Right lung (tissue), 10 donors: ENCODE measurements at places on chromosomes 2 and 18.

- no peak for DNase-seq
These were observed 27.5 kb downstream of the ABCA12 start for GRCh38 chr2:215110918-215111317.

DNA sequence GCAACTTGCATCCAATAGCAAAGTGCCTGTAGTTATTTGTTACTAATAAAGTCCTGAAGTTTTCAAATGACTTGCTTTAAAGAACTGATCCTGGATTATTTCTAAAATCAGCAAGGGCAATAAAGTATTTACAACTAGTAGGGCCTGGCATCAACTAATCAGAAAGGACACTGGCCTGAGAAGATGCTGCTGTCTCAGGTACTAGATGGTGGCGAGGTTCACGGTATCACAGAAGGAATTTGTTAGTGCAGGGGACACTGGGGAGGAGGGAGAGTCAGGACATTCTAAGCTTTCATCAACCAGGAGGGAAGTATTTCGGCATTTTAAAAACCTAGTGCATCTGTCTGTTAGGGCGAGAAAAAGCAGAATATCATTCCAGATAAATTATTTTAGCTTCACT, 440.2 kb upstream of the LYPD1 start:
- DNase-seq = no peak

- DNase-seq = no peak
These were observed 13.9 kb upstream of the SLC4A3 start for GRCh38 chr2:219613461-219614070.

- peak; percentile 62 for DNase-seq
These were observed 2.2 kb downstream of the TGIF1 start for GRCh38 chr18:3451989-3452749.

DNA sequence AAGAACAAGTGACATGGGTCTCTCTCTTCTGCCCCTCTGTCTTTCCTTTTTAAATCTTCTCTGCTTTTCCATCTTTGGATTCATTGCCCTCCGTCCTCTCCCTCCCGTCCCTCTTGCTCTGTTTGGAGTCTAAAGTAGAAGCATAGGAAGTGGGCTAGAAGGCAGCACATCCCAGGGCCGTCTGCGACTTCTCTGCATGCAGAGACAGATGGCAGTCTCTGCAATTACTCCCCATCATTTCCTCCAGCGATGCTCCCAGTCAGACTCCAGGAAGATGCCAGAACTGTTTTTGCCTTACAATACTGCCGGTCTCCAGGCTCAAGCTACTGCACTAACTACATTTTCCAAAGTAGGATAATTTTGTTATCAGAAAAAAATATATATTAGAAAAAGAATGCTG, 35.2 kb upstream of the LPIN2 start:
- DNase-seq = no peak

GRCh38 chr2:120856421-120856862, 120.8 kb downstream of the GLI2 start:
- peak; percentile 24 for DNase-seq

DNA sequence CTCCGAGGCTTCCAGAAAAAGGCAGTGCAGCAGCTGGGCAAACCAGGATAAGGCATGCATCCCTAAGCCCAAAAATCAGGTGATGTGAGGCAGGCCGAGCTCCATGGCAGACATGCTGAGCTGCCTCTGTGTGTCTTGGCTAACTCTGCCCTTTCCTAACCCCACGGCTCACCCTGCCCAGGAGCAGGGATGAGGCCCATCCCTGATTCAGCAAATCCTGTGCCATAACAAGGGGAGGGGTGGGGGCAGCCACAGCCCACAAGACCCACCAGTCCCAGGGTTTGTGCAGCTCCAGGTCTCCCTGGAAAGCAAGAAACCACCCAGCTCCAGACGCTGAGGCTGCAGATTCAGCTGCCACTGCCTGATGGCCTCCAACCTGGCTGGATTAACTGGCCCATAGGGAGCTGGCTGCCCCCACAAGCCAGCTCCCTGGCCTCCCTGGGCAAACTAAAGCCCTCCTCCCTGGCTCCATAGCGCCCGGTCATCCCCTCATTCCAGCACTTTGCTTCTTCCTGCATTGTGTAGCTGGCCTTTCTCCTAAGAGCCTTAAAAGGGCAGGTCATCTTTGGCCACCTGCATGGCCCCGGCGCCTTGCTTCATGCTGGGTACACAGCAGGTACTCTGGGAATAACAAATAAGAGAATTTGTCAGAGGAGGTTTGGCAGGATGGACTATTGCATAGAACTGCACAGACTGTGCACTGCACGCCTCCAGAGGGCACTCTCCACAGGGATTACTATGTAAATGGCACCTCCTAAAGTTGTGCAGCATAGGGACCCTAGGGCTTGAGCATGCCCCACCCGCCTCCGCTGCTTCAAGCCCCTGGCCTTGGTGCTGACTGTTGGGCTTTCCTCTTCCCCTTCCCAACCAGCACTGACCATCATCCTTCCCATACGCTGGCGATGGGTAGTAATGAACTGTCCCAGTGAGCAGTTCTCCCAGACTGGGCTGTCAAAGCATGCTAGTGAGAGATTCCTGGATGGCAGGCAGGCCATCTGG, 10.7 kb downstream of the STEAP3 start:
- no peak for DNase-seq

- DNase-seq = no peak
These were observed 9.2 kb upstream of the INHBB start for GRCh38 chr2:120336749-120337148.

- DNase-seq = no peak
These were observed 3.0 kb downstream of the GALM start for GRCh38 chr2:38668779-38669479.

DNA sequence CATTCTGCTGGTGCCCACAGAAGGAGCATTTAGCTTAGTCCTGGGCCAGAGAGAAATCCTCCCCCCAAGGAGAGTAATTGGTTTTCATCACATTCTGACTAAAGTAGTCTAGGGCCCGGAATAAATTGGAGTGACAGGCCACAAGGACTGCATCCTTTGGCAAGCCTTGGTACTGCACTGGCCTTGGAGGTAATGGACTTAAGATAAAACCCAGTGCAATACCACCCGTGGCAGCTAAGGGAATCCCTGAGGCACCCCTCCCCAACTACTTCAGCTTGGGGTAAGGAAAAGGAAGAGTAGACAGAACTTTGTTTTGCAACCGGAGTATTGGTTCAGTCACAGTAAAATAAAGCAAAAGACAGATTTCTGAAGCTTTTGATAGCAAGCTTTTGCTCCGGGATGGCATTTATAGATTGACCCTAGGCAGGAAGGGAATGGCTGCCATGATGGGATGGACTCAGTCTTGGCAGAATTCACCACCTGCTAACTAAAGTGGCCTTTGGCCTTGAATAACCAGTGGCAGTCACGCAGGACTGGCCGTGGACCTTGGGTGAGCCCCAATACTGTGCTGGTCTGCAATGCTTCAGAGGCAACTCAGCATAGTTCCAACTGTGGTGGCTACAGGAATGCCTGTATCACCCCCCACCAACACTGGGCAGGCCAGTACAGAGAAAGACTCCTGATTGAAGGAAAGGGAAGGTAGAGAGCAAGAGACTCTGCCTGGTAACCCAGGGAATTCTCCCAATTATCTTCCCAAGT, 14.1 kb downstream of the ORC4 start:
- no peak for DNase-seq

- no peak for DNase-seq
These were observed 125.5 kb downstream of the MC4R start for GRCh38 chr18:60247103-60247502.

DNA sequence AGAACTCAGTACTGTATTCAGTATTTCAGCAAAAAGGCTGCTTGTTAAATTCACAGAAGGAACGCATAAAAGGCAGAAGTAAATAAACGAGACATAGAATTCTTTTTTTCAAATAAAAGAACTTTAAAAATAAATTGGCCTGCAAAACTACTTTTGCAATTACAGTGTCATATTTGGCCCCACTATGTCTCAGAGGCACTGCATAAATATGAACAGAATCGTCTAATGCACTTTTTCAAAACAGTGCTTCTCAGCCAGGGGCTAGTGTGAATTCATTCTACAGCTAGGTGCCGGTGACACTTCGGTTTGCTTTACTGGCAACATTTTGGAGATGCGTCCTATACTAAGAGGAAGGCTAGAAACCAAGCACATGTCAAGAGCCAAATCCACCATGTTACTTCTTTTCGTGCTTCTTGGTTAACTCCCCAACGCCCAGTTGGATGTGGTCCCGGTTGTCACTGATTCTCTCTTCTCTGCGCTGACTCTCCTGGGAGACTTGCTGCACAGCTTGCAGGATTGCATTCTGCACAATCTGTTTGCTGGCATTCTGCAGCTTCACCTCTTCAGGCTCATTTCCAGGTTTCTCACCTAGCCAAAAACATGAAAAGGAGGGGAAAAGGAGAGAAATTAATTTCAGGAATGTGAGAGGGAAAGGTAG, 51.8 kb downstream of the AKAIN1 start:
- no peak for DNase-seq

DNA sequence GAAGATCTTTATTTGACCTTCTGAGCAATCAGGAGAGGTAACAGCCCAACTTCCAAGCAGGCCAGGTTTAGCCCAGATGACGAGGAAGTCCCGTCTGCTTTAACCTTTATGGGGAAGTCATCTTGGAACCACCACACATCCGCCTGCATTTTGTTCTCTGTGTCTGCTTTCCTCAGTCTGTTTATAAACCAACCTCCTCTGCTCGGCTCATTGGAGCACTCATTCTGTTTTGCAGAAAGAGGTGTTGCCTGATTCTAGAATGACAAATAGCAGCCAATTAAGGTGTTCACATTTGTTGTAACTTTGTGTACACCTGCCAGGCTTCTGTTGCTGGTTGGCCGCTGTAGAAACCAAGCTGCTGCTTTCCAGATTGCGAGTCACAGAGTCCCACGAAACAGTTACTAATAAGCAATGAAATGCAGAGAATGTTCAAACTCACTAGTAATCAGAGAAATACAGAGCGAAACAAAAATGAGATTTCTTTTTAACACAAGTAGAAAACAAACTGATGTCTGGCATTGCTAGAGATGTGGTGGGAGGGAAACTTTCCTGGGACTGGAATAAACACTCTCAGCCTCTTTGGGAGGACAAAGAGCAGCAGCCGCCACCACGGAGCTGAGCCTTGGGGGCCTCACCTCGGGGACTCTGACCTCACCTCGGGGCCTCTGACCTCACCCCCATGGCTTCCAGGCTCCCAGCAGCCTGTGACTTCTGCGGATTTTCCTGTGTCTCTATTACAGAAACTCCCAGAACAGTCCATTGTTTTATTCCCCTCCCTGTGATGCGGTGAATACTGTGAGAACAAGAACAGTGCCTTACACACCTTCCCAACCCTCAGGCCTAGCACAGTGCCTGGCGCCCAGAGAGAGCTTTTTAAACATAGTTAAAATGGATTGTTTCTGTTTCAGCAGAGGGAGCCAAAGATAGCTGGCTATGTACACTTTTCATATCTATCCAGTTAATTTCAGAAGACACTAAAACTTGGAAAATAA, 64.0 kb downstream of the MBP start:
- DNase-seq = no peak

DNA sequence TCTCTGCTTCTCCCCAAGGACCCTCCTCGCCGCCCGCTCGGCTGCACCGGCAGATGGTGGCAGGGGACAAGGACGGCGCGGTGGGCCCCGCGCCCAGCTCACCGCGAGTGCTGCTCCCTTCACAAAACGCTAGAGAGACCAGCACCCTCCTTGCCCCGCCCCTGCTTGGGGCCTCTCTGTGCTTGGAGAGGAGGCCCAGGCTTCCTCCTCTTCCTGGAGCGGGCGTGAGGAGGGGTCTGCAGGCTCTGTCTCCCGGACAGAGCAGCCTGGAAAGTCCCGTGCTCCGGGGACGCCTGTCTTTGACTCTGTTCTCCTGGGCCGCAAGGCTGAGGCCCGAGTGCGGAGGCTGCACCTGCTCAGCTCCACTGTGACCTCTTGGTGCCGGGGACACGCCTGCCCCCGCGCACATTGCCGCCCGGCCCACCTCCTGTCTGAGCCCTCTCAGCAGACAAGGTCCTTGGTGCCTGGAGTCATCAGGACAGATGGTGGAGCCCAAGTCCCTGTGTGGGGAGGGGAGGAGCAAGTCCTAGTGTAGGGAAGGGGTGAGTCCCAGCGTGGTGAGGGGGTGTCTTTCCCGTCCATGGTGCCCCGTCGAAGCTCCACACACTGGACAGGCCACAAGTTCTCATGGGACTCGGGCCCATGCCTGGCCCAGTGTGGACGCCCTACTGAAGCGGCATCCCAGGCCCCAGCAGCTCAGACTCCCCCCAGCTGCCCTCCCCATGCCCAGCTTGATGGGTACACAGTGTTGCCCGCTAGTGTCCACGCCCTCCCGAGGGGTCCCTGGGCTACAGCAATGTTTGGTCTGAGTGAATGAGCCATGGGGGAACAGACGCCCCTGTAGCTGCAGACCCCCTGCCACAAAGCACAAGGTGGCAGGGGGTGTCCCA, 33.8 kb downstream of the RTP5 start:
- no peak for DNase-seq

GRCh38 chr2:12064153-12064552, 317.7 kb downstream of the LPIN1 start:
- DNase-seq = no peak

DNA sequence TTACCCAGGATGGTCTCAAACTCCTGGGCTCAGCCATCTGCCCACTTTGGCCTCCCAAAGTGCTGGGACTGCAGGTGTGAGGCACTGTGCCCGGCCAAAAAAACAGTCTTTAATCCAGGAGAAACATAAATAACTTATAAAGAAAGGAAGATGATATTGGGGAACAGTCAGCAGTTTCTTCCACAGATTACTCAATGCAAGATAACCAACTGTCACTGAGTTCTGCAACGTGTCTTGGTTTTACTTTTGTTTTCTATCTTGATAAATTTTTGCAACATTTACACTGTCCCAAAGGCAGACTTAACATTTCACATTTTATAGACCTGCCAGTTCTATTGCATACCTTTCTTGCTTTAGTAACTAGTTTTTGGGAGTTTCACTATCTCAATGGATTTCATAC, 71.1 kb downstream of the ANKRD44 start:
- no peak for DNase-seq

- no peak for DNase-seq
These were observed 83.1 kb downstream of the LRATD1 start for GRCh38 chr2:14715600-14715999.

- peak; percentile 12 for DNase-seq
These were observed 297.5 kb upstream of the RGPD4 start for GRCh38 chr2:107529146-107529545.

GRCh38 chr2:224586127-224586695, 1.0 kb upstream of the CUL3 start:
- no peak for DNase-seq

DNA sequence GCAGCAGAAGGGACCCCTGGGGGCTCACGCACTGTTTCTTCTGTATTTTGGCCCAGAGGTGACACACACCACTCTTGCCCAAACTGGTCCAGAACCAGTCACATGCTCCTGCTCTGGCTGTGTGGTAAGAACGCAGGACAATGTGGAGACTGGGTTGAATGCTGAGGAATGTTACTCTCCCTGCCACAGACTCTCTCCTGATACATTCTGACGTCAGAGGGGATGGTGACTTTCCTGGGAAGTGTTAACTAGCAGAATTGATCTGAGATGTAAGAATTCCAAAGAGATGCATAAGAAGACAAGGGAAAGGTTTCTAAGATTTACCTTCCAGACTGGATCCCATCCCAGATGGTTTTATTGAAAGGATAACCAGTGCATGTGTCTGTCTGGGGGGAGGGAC, 100.8 kb downstream of the ASB1 start:
- no peak for DNase-seq
